ENCODE measurements at places on chromosomes 16 and 17.
A peak's percentile ranks its signal among the peaks of the same experiment; 100 is the strongest.

DNA sequence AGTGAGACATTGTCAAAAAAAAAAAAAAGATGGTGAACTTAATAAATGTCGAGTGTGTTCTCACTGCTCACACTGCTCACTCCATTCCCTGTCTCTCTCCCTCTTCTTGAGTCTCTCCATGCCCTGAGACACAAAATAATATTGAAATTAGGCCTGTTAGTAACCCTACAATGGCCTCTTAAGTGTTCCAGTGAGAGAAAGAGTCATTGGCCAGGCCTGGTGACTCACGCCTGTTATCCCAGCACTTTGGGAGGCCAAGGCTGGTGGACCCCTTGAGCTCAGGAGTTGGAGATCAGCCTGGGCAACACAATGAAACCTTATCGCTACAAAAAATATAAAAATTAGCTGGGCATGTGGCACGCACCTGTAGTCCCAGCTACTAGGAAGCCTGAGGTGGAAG is 16.2 kb upstream of the CSF3 start:
- DNase-seq: no peak

DNA sequence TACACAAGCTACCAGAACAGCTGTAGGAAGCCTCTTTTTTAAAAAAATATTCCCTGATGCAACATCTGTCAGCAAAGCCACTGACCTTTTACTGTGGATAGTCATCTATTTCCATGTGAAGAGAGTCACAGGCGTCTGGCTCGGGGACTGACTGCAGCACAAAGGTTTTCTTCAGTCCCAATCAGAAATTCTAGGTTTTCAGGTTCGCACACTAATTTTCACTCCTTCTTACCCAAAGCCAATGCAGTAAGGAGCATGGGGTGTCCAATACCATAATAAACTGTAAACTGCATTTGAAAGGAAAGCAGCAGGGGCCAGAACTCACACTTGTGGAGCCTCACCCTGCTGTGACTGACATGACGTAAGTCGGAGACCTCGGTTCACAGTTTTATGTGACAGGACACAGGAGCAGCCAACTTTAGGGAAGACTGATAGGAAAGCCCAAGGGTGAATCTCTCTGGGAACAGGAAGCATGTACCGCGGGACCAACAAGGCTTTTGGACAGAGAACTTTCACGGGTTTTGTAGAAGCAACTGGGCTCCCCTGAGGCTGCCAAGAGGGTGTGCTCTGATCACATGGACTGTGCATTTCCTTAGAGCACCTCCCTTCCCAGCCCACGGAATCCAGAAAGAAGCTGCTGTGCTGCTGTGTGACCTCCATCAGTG is 9.1 kb upstream of the TMEM100 start:
- no peak for DNase-seq

- DNase-seq: peak; percentile 8
Observed at GRCh38 chr17:7060165-7060891, 16.4 kb upstream of the SLC16A11 start.

DNA sequence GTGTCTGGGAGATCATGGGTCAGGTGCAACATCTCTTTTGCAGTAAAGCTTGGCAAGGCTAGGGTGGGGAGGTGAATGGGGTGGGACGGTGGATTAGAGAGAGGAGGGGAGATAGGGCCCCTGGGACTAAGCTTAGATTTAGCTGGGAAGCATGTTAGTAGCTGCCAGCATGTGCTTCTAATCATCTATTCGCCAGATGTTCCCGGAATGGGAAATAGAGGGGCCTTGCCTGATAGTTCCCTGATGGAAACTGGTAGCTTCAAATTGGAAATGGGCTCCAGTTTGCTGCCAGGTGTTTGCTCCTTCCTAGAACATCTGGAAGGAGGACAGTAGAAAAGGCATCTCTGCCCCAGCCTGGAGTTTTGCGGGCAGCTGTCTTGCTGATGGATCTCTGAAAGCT is 176.1 kb downstream of the CCDC182 start:
- no peak for DNase-seq

DNA sequence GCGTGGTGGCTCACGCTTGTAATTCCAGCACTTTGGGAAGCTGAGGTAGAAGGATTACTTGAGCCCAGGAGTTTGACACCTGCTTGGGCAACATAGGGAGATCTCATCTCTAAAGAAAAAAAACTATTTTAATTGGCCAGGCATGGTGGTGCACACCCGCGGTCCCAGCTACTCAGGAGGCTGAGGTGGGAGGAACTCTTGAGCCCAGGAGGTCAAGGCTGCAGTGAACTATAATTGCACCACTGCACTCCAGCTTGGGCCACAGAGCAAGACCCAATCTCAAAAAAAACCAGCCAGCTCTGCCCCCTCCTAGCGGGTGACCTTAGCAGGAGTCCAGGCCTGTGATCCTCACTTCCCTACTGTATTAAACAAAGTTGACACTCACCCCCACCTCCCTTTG is 5.9 kb upstream of the HS3ST6 start:
- DNase-seq: no peak

- no peak for DNase-seq
Observed at GRCh38 chr17:1712271-1712670, 2.1 kb upstream of the TLCD2 start.

- no peak for DNase-seq
Observed at GRCh38 chr16:82231008-82231787, 61.2 kb upstream of the MPHOSPH6 start.

- no peak for DNase-seq
Observed at GRCh38 chr16:54283725-54284318, 2.8 kb downstream of the IRX3 start.

DNA sequence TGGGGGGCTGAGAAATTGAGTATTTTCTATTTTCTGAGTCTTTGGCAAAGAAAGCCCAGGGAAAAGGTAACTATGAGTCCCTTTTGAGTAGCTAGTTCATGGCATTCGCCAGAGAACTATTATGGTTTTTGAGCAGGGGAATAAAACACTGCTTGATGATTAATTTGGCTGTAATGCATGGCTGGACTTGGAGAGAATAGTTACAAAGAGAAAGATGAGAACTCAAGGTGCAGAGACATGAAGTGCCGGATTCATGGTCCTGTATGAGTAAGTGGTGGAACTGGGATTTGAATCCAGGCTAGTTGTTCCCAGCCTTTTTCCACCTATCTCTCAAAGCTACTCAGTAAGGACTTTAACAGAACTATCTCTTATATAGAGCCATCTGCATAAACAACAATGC is 266.6 kb downstream of the CA10 start:
- no peak for DNase-seq

DNA sequence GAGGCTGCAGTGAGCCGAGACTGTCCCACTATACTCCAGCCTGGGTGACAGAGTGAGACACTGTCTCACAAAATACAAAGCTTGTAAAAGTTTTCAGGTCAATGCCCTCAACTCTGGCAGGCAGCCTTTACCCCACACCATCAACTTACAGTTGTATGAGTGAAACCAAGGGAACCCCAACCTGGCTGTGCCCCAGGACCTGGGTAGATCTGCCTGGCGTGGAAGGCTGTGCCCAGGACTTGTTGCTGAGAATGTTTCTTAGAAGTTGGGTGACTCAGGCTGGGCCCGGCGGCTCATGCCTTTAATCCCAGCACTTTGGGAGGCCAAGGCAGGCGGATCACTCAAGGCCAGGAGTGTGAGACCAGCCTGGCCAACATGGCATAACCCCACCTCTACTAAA is 7.8 kb downstream of the CES3 start:
- no peak for DNase-seq

DNA sequence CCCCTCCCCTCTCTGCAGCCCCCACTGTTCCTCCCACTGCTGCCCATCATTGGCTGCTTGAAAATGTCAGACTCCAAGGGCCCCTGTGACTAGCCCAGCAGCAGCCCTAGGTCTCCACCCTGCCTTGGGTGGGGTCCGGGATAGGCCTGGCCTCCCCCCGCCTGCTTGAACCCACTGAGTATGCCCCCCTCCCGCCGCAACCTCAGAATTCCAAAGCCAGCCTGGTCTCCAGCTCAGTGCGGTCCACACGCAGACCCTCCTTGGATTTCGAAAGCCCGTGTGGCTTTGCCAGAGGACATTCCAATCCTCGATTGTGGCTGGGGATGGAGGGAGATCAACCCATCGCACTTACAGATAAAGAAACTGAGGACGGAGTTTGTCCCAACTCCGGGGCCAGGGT is 6.4 kb downstream of the DPEP1 start:
- no peak for DNase-seq

DNA sequence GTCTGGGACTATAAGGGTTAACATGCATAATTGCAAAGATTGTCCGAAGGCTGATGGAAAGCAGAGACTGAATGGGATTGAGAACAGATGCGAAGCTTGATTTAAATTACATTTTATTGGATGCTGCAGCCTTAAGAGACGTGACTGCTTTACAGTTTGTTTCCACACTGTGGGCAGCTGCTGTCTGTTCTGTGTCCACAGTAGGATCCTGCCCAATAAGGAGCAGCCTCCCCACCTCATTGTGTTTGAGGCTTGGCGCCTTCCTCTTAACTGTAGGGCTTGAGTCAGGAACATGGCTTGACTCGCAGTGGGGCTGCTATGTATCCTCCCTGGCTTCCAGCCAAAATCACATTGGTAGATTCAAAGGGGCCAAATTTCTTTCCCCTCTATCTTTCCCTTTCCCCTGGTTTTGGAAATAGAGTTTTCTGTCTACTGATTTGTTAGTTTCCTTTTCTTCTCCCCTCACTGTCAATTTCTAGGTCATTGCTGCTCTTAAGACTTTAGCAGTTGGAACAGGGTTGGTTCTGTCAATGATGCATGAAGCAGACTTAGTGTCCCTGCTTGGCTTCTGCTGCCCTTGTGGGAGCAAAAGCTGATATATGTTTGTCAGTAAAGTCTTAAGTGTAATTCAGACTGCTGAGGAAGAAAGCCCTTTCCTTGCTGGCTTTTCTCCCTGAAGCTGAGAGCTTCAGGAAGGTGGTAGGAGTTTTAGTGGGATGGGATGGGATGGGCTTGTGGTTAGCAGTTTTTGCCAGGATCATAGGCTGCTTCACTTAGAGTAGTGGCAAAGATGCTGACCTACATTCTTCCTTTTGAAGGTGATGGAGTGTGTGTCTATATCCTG is 5.0 kb upstream of the RARA start:
- no peak for DNase-seq

GRCh38 chr16:22053921-22054341 is 38.4 kb upstream of the VWA3A start:
- DNase-seq: no peak

DNA sequence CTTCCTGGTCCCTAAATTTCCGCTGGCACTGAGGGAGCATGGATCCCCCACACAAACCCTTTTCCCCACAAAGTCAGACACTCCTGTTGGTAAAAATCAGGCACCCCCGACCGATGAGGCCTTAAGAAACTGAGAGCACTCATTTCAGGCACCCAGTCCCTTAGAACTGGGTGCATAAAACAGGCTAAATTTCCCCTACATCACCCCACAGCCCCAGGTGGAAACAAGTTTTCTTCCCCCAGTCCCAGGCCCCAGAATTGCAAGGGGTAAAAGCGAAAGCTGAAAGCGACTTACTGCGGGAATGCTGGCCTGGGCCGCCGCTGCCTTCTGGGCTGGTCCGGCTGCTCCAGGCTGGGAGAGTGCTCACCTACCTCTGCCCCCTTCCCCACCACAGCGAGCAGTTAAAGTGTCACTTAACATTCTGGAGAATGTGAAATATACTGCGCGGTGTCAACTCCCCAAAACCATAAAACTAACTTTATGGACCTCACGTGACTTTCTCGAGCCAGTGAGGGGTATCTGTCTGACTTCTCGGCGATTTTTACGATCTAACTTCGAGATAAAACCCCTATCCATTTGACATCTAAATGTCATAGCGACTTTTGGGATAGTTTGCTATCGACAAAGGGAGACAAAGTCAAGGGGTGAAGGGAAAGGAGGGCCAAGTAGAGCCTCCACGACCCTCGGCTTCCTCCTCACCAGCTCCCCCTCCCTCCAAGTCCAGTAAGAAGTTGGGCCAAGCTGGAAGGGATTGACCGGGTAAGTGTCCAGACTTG is at the start of gene HOXB3:
TSS of gene HOXB3 (minus strand) at position 411 of the 776 bp plus-strand sequence. CDS start 37,767 bp downstream, outside the sequence.
- DNase-seq: no peak
